ENCODE measurements at places on chromosomes 2 and 18. TPM values are rescaled to one million over a fixed set of nuclear protein-coding genes. Genes with fewer than 3 reads are reported as not detected.

DNA sequence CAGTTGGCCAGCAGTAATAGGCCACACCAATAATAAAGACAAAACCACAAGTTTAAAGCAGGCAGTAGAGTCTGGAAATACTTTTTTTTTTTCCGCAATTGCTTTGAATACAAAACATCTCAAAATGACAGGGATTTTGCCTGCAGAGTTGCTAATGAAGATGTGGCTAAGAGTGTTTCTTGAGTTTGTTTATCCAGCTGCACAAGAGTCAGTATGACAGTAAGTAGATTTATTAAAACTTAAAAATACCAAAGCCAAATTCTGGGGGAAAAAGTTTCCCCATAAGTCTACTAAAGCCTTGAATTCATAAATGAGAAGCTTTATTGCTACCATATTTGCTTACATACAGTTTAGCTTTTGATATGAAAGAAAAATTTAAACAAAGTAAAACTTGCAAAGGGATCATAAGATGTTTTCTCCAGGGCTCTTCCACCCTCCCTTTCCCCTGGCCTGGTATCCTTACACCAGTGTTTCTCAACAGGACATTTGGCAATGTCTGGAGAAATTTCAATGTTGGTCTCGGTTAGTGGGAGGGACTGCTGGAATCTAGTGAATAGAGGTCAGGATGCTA lies 3.9 kb upstream of the DSEL start:
- DNase-seq = no peak

DNA sequence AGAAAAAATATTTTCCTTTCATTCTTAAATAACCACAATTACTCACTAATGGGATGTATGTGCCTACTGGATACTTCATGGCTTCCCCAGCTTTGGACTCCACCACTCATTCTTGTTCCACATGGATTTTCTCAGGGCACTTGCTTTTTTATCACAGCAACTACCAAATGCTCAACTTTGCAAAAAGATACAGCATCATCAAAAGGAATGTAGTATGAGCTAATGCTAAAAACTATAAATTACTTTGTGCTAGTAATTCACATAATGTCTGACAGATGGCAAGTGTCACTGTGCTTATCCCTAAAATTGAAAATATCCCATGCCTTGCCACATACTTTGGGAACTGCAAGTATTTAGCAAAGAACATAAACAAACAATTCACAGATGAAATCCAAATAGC lies 130.4 kb upstream of the ZFP36L2 start:
- no peak for DNase-seq

DNA sequence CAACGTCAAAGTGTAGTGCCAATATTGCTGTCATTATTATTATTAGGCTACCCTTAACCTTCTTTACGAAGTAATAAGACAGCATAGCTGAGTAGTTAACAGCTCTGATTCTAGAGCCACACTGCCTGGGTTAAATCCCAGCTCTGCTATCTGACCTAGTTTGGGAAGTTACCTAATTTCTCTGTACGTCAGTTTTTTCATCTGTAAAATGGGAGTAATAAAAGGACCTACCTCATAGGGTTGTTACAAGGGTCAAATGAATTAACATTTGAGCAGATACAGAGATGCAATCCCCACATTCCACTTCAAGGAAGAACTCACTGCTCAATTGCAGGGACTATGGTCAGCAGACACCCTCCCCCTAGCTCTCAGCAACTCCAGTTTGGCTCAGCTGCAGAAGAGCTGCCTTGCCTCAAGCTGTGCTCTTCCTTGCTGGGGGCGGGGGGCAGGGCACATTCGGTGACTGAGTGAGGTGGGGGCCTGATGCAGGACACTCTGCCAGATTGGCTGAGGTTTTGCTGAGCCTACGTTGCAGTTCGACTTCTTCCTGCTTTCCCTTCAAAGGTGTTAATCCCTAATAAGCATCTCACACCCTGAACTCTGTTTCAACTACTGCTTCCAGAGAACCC lies 11.0 kb upstream of the LGALSL start:
- DNase-seq = no peak

GRCh38 chr2:23312996-23313606 lies 71.9 kb upstream of the KLHL29 start:
- peak; percentile 43 for DNase-seq

DNA sequence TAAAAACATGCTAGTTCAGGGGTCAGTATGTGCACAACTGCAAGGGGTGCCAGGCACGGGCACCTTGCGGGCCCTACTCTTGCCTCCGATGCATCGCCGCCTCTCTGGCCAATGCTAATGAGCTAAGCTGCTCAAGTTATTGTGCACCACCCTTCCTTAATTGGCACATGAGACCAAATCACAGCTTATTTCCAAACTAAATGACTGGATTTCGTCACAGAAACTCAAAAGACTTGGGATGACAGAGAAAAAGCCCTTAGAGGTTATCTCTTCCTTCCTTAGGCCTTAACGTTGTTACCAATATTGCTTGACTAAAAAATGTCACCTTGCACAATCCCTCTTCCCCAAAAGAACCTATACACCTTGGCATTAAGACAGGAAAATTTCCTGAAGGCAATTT lies 7.7 kb downstream of the RNF149 start:
- no peak for DNase-seq

GRCh38 chr2:119234021-119235019 lies 10.7 kb downstream of the STEAP3 start:
- peak; percentile 59 for DNase-seq

WDR43 gene
- 35.9 TPM for total RNA-seq

MFSD6 gene
- 6.7 TPM for total RNA-seq

CHRNG gene
- not detected for total RNA-seq

All from dermis microvascular lymphatic vessel endothelial cell (primary cell).